Fibroblast of skin of right biceps (primary cell): ENCODE measurements at places on chromosomes 5 and 9.
A peak's percentile ranks its signal among the peaks of the same experiment; 100 is the strongest.

DNA sequence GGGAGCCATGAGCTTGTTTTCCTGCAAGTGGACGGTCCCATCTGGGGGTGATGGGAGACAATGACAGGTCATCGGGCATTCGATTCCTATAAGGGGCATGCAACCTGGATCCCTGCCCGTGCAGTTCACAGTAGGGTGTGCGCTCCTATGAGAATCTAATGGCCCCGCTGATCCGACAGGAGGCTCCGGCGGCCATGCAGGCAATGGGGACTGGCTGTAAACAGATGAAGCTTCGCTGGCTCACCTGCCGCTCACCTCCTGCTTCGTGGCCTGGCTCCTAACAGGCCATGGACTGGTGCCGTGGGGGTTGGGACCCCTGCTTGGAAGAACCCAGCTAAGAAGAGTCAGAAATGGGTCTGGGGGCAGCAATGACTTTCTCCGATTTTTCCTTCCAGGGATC lies 21.0 kb downstream of the PAEP start:
- DNase-seq, result no peak

GRCh38 chr5:8598356-8598755 lies 729.4 kb downstream of the MTRR start:
- DNase-seq, result no peak

GRCh38 chr5:72760259-72760658 lies 56.2 kb upstream of the TNPO1 start:
- DNase-seq, result peak; percentile 5

DNA sequence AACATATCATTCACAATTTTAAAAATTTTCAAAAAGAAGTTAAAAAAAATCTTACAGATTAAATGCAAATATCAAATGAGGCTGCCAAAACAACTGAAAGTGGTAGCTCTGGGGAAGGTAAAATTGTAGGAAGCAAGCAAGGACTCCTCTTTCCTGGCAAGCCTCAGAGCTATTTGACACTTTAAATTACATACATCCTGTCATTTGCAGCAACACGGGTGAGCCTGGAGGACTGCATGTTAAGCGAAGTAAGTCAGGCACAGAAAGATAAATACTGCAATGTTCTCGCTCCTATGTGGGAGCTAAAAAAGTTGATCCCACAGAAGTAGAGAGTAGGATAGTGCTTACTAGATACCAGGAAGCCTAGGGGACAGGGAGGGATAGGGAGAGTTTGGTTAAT lies 58.0 kb downstream of the LPAR1 start:
- DNase-seq, result peak; percentile 15

- peak; percentile 72 for DNase-seq
Measured at GRCh38 chr9:33374634-33375237, 27.6 kb downstream of the AQP7 start.

GRCh38 chr5:165881259-165881658 lies 2375.8 kb downstream of the MAT2B start:
- DNase-seq, result no peak

DNA sequence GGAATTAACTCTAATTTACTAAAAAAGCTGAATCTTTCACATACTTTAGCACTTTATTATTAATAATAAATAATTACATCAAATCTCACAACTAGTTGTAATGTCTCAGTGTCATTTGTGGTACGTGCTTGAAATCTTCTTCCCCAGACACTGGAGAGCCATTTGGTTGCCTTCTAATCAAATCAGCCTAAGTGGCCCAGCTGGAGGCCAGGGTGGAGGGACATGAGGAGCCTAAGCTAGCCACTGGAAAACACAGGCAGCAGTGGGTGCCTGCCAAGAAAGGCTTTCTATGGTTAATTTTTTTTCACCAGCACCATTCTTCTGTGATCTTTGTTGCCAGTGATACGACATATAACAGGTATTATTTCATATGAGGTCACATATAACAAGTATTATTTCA lies 117.0 kb downstream of the ERCC6L2 start:
- no peak for DNase-seq

DNA sequence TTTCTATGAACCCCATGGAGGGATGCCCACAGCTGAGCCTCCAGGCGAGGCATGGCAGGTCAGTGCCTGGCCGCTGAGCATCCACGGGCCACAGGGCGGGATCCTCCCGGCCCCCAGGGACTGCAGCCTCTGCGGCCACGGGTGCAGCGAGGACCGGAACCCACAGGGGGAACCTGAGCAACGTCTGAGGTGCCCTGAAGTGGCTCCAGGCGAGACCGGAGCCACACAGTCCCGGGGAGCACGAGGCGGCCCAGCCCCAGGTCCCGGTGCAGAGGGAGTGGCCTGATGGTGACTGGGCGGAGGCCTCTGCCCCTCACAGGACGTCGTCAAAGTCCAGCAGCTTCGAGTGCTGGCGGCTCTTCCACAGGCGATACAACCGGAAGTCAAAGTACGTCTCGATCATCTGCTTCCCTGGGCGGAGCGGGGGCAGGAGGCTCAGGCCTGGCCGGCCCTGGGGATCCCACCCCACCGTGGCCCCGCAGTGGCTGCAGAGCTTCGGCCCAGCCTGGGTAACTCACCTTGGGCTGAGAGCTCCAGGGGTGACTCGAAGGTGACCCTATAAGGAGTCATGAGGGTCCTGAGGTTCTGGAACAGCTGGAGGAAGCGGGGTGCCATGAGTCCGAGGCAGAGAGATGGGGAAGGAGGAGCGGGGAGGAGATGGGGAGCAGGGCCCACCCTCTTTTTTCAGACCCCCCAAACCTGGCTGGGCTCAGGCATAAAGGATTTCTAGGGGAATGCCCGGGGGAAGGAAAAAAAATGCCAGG lies 8.1 kb upstream of the ENTPD8 start:
- no peak for DNase-seq

GRCh38 chr5:141003031-141003430 lies 36.8 kb downstream of the PCDHAC2 start:
- no peak for DNase-seq

GRCh38 chr9:126829035-126829434 lies 24.2 kb downstream of the ZBTB43 start:
- DNase-seq, result no peak

DNA sequence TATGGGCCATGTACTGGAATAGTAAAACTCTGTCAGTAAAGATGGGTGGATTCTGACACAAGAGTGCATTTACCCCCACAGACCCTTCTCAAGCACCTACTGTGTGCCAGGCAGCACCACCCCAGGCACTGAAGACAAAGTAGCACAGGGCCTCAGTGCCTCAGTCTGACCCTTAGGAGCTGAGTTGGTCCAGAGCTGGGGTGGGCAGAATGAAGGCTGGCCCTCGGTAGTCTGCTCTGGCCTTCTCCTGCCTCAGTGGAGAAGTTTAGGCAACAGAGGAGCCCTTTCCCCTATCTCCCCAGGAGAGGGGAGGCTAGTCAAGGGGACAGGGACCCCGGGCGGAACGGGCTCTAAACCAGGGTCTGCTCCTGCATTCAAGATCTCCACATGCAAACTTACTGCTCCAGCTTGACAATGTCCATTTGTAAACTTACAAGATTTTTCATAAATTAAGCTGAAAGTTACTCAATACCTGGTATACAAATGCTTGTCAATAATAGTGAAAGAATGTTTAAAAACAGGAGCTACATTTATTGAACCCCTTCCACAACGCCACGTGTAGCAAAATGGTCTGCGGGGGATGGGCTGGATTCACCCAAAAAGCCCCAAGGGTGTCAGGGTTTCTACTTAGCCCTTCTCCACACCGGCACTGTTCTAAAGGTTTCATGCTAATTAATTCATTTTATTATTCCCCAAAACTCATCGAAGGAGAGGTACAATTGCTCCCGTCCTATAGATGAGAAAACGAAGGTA lies 1.5 kb downstream of the VDAC1 start:
- peak; percentile 7 for DNase-seq

DNA sequence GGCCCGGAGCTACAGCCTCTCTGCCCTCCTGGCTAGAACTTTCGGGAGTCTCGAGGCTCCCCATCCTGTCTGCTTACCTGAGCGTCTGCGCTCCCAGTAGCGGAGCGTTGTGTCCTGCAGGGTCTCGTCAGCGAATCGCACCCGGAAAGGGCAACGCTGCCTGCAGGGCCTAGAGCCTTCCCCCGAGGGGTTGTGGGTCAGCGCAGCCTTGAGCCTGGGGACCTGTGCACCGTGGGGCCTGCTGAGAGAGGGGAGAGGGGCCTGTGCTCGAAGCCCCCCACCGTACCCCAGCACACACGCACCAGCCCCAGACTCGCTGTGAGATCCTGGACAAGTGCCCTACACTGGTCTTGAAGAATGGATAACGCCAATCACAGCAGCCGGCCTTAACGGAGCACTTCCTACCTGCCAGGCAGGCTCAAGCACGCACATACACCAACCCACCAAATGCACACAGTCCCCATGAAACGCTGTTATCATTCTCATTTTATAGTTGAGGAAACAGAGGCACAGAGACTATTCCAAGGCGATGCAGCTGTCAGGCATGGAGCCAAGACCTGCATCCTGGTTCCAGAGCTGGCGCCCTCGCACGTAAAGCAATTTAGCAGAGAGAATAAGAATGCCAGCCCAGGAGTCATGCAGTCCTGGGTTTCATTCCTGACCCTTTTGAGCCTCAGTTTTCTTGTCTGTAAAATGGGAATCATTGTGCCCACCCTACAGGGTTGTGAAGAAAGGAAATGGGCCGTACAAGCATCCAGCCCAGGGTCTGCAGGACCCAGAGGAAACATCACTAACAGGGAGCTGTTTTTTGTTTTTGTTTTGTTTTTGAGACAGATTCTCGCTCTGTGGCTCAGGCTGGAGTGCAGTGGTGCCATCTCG lies 5.3 kb downstream of the C9orf50 start:
- no peak for DNase-seq
